Endothelial cell (in vitro differentiated cells): ENCODE measurements at places on chromosomes 4 and X. TPM values are rescaled to one million over a fixed set of nuclear protein-coding genes. Genes with fewer than 3 reads are reported as not detected.

Gene NFXL1
- total RNA-seq: 20.0 TPM

Gene F8
- 4.5 TPM for total RNA-seq

Gene RAB40AL
- total RNA-seq: 0.62 TPM

Gene ETDB
- not detected for total RNA-seq

Gene ZNF518B
- 44.0 TPM for total RNA-seq

DNA sequence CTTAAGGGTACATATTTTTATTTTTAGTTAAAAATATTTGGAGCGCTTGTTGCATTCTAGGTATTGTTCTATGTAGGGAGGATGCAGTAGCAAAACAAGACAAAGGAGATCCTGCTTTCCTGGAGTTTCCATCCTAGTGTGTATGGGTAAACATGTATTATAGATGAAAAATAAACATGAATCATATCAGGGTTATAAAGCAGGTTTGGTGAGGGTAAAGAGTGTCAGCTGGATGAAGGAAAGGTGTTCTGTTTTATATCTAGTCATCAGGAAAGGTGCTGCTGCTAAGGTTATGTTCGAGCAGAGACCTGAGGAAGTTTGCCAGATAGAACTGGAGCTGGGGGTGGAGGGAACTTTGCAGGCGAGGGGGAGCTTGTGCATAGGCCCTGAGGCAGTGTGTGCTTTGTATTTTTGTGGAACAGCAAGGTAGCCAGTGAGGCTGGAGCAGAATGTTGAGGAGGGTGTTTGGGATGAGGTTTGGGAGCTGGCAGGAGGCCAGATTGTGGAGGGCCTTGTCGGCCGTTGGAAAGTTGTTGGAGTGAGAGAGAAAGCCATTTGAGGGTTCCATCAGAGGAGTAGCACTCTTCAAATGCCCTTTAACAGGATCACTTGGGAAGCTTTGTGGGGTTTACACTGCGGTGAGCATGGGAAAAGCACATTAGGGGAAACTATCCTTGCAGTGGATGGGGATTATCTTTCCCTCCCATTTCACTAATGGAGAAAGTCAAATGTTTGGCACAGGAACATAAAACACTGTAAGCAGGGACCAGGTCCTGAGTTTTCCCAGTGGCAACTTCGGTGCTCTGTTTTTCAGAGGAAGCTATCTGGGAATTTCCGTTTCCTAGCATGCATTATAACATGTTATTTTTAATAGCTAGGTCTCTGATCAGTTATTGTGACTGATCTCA lies 35.9 kb downstream of the AFF1 start:
- no peak for DNase-seq
- peaks cover 27% of the 10 kb centered on the region for H3K4me1 ChIP-seq
- H3K4me3 ChIP-seq: no peak overlapping the region
- peak overlapping the region; percentile 39 for H3K27ac ChIP-seq

- H3K27ac ChIP-seq: no peak overlapping the region
- H3K4me1 ChIP-seq: peaks cover 11% of the 10 kb centered on the region
- no peak for DNase-seq
- no peaks in the 10 kb centered on the region for H3K36me3 ChIP-seq
- no peaks in the 10 kb centered on the region for H3K27me3 ChIP-seq
Observed at GRCh38 chrX:14354521-14354920, 174.8 kb upstream of the GLRA2 start.

GRCh38 chrX:43836435-43837184 lies 45.6 kb downstream of the MAOB start:
- peaks cover 5% of the 10 kb centered on the region for H3K4me1 ChIP-seq
- no peaks in the 10 kb centered on the region for H3K27me3 ChIP-seq
- H3K4me3 ChIP-seq: no peak overlapping the region
- peak; percentile 3 for DNase-seq
- H3K27ac ChIP-seq: no peak overlapping the region

DNA sequence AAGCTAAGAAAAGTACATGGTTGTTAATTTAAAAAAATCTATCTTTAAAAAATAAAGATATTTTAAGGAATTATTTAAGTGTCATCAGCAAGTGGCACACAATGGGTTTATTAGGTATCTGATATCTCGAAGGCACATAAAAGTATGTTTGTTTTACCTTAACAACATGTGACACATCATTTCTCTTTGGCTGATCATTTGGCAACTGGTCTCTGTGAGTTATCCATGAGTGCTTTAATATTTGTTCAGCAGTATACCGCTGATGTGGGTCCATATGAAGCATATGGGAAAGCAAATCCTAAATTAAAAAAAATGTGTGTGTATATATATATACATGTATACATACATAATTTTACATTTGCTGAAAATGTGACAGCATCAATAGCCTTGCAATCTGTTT lies 123.2 kb downstream of the RPS6KA6 start:
- H3K4me1 ChIP-seq: peaks cover 4% of the 10 kb centered on the region
- no peak for DNase-seq
- no peaks in the 10 kb centered on the region for H3K27me3 ChIP-seq
- H3K27ac ChIP-seq: no peak overlapping the region
- no peaks in the 10 kb centered on the region for H3K36me3 ChIP-seq

DNA sequence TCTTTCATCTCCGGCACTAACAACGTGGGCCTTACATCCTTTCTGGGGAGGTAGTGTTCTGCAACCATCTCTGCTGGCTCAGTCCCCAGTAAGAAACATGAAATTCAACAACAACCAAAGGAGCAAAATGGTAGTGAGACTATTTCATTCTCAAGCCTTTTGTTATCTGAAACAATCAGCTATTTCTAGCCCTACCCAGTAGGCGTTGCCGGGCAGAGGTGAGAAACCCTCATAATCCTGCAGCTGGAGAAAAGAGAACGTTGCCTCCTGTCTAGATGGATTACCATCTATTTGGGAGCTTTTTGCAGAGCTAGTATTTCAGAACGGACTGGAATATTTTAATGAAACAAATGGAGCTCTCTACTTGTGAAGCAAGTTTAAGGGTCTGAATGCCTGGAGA lies 66.4 kb upstream of the GPR174 start:
- no peak overlapping the region for H3K27ac ChIP-seq
- no peaks in the 10 kb centered on the region for H3K36me3 ChIP-seq
- no peak for DNase-seq
- no peak overlapping the region for H3K4me3 ChIP-seq
- no peaks in the 10 kb centered on the region for H3K4me1 ChIP-seq

- H3K27ac ChIP-seq: no peak overlapping the region
- H3K4me3 ChIP-seq: no peak overlapping the region
- no peaks in the 10 kb centered on the region for H3K36me3 ChIP-seq
- no peak for DNase-seq
- H3K4me1 ChIP-seq: no peaks in the 10 kb centered on the region
- H3K27me3 ChIP-seq: no peaks in the 10 kb centered on the region
Observed at GRCh38 chr4:78022517-78022916, 34.6 kb upstream of the FRAS1 start.

GRCh38 chr4:118967393-118967792 lies 78.7 kb downstream of the SYNPO2 start:
- H3K27ac ChIP-seq: no peak overlapping the region
- H3K36me3 ChIP-seq: no peaks in the 10 kb centered on the region
- no peaks in the 10 kb centered on the region for H3K27me3 ChIP-seq
- peaks cover 7% of the 10 kb centered on the region for H3K4me1 ChIP-seq
- H3K4me3 ChIP-seq: no peak overlapping the region

GRCh38 chr4:103207673-103208072 lies 9.5 kb upstream of the CENPE start:
- H3K4me1 ChIP-seq: no peaks in the 10 kb centered on the region
- no peak overlapping the region for H3K4me3 ChIP-seq
- H3K27me3 ChIP-seq: no peaks in the 10 kb centered on the region
- no peaks in the 10 kb centered on the region for H3K36me3 ChIP-seq
- DNase-seq: peak; percentile 17

GRCh38 chrX:1909419-1910206 lies 294.8 kb downstream of the ASMT start:
- H3K4me1 ChIP-seq: no peaks in the 10 kb centered on the region
- no peak overlapping the region for H3K4me3 ChIP-seq
- H3K27ac ChIP-seq: no peak overlapping the region

DNA sequence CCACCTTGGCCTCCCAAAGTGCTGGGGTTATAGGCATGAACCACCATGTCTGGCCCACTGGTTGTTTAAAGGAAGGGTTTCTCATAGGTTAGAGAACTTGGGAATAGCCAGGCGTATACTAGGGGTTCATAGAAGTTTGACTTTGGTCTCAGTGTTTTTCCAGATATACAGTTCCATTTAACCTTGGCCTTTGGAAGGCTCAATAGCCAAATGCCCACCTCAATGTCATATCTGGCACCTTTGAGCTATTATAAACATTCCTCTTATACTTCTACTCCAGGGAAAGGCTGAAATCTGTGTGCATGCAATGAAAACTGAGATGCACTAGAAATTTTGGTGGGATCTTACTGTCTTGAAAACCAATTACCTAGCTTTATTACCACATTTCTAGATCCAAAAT lies 47.5 kb upstream of the PROM1 start:
- no peak for DNase-seq
- no peak overlapping the region for H3K4me3 ChIP-seq
- H3K4me1 ChIP-seq: peaks cover 9% of the 10 kb centered on the region
- peaks cover 4% of the 10 kb centered on the region for H3K27me3 ChIP-seq

DNA sequence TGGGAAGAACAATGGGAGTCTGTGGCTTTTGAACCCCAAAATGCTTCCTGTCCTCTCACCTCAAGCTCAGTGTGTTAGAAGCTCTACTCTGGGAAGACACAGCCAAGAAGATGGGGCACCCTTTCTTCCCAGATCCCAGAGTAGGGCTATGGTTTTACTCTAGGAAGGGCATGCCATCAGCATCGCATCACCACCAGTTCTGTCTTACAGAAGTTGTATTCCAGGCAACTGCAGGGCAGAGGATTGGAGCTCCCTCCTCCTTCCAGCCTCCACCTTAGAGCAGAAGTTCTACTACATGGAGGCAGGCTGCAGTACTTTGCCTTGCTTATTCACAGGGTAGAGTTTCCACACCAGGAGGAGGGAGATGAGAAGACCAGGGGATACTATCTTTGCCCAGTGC lies 18.1 kb upstream of the ZFX start:
- no peaks in the 10 kb centered on the region for H3K36me3 ChIP-seq
- no peak overlapping the region for H3K27ac ChIP-seq
- peaks cover 1% of the 10 kb centered on the region for H3K27me3 ChIP-seq
- no peak for DNase-seq
- peaks cover 3% of the 10 kb centered on the region for H3K4me1 ChIP-seq

DNA sequence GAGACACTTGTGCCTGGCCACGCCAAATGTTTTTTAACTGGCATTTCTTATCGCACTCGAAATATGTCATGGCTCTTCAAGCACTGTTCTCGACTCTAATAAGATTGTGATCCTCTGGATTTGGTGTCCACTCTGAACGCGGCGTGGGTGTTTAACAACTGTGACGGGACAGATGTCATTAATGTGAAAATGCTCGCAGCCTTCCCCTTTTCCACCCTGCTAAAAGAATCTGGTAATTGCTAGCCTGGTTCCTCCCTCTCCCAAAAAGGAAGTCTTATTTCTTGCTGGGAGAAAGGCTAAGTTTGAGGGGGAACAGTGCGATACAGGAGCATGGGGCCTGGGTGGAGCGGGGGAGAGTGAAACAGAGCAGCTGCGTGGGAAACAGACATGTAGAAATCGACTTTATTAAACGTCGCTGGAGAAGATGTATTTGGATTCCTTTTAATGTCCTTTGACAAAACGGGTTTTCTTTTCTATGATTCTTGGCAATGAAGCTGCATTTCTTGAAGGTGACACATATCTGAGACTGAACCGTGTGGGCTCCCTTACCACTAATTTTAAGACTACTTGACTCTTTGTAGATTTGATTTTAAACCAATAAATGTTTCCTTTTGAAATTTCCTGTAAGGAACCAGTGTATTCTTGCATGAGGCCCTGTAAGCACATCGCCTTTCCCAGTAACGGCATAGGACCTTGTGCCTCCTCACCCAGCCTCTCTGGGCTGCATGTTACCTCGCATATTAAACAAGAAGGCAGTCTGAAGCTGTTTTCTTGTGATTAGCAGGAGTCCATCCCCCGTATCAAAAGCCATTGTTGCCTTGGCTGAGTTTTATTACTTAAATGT lies 17.8 kb downstream of the TBC1D1 start:
- no peaks in the 10 kb centered on the region for H3K4me1 ChIP-seq
- H3K27ac ChIP-seq: no peak overlapping the region
- no peak overlapping the region for H3K4me3 ChIP-seq
- H3K27me3 ChIP-seq: no peaks in the 10 kb centered on the region
- H3K36me3 ChIP-seq: no peaks in the 10 kb centered on the region

- H3K36me3 ChIP-seq: peaks cover 29% of the 10 kb centered on the region
- DNase-seq: no peak
- no peak overlapping the region for H3K4me3 ChIP-seq
- H3K4me1 ChIP-seq: peaks cover 14% of the 10 kb centered on the region
- no peak overlapping the region for H3K27ac ChIP-seq
Observed at GRCh38 chr4:67475155-67475554, 70.1 kb downstream of the CENPC start.
